ENCODE measurements at places on chromosomes 6 and 20. TPM values are rescaled to one million over a fixed set of nuclear protein-coding genes. Genes with fewer than 3 reads are reported as not detected.

KCNQ2 gene
- total RNA-seq = not detected

DUSP15 gene
- total RNA-seq = 4.7 TPM

GRCh38 chr6:89140347-89141156 is 5.3 kb upstream of the PM20D2 start:
- no peaks in the 10 kb centered on the region for H3K27me3 ChIP-seq
- no peaks in the 10 kb centered on the region for H3K36me3 ChIP-seq
- H3K4me1 ChIP-seq = peaks cover 3% of the 10 kb centered on the region
- no peak for DNase-seq

TULP4 gene
- total RNA-seq = 63.4 TPM

ULBP2 gene
- total RNA-seq = 0.68 TPM

DNA sequence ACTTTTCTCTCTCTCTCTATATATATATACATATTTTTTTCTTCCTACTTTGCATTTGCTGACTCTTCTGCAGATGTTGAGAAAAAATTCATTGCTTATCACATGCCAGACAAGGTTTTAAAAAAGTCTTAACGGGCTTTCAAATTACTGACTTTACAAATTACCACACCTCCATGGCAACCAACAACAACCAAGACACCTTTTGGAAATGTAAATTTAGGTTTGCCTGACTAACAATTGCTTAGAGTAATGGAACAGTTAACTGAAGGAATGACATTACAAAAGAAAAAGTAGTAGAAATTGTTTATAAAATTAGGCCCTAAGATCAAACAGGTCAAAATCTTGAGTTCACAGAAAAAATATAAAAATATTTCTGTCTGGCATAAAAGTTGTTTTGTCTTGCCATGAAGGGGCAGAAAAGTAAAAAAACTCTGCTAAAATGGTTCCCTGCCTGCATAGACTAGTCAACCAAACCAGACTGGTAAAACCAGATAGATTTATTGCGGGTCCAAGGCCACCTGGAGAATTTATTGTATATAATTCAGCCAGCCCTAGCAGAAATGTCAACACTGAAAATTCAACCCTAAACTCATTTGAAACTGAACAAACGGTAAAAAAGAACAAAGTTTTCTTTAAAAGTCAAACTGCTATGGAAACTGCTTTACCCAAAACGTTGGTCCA is 92.8 kb upstream of the FRMD1 start:
- no peaks in the 10 kb centered on the region for H3K36me3 ChIP-seq
- DNase-seq = no peak
- no peak overlapping the region for H3K27ac ChIP-seq
- H3K27me3 ChIP-seq = no peaks in the 10 kb centered on the region
- no peak overlapping the region for H3K4me3 ChIP-seq
- no peaks in the 10 kb centered on the region for H3K4me1 ChIP-seq

DNA sequence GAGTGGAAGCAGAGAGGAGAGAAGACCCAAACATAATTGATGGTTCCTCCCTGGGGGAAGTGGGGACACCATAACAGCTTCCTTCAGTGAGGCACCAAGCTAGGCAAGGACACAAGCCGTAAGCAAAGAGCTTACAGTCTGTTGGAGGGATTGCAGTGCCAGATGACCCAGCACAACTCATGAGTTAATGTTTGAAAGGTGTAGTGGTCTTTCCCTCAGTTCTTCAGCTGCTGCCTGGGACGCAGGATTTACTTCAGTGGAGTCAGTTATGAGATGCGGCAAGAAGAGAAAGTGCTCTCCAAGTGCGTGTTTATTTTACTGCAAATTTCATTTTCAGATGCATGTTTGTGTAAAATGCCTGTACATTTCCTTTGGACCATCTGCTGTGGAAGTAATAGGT is 38.7 kb upstream of the SLC17A4 start:
- DNase-seq = no peak
- no peak overlapping the region for H3K4me3 ChIP-seq
- no peaks in the 10 kb centered on the region for H3K36me3 ChIP-seq
- H3K27me3 ChIP-seq = no peaks in the 10 kb centered on the region

DNA sequence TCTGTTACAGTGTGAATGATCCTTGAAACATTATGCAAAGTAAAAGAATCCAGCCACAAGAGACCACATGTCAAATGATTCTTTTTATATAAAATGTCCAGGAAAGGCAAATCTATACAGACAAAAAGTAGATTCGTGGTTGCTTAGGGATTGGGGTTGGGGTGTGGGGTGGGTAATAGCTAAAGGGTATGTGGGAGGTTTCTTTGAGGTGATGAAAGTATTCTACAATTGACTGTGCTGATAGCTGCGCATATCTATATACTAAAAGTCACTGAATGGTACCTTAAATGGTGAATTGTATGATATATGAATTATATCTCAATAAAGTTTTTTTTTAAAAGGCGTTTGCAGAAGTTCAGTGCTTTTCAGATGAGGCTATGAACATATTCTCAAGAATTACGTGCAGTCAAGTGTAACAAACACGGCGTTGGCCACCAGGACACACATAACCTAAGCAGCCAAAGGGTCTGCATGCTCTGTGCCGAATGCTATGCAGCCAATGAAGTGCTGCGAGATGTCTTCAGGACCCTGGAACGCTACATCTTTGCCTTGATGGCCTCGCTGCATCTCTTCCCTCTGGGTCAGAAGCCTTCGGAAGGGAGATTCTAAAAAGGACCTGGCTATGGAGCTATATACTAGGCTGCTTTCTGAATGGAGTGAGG is 96.9 kb downstream of the SCML4 start:
- H3K4me1 ChIP-seq = no peaks in the 10 kb centered on the region
- no peaks in the 10 kb centered on the region for H3K27me3 ChIP-seq
- no peak for DNase-seq
- no peaks in the 10 kb centered on the region for H3K36me3 ChIP-seq

GRCh38 chr6:73363537-73363875 is 1.0 kb downstream of the KHDC3L start:
- no peak overlapping the region for H3K27ac ChIP-seq
- no peaks in the 10 kb centered on the region for H3K4me1 ChIP-seq
- no peaks in the 10 kb centered on the region for H3K27me3 ChIP-seq
- H3K36me3 ChIP-seq = no peaks in the 10 kb centered on the region
- no peak for DNase-seq

NT5E gene
- 63.2 TPM for total RNA-seq

DNA sequence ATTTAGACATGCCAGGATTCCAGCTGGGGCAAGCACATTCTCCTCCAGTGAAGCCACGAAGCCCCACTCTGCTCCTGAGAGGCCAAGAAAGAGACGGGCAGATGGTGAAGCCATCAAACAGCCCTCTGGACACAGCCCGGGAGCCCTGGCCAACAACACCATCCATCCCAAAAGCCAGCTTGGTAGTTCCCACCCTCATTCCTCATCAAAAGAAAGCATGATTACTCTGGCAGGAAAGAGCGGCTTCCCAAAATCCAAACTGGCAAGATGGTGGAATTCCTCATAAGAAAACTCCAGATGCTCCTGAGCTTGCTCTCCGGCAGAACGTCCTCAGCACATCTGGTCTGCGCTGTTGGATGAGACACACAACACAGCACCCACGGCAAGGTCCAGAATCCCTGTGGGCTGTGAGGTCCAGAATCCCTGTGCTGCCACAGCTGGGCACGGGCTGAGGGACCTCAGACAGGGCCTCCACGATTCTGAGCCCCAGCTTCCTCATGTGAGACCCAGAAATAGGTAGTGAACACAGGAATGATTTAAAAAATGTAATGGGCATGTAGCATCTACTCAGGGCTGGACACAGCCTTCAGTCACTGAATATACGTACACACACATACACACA is 52.6 kb downstream of the THBS2 start:
- H3K27ac ChIP-seq = no peak overlapping the region
- peaks cover 3% of the 10 kb centered on the region for H3K4me1 ChIP-seq
- no peak overlapping the region for H3K4me3 ChIP-seq
- DNase-seq = no peak
- H3K27me3 ChIP-seq = no peaks in the 10 kb centered on the region

DNA sequence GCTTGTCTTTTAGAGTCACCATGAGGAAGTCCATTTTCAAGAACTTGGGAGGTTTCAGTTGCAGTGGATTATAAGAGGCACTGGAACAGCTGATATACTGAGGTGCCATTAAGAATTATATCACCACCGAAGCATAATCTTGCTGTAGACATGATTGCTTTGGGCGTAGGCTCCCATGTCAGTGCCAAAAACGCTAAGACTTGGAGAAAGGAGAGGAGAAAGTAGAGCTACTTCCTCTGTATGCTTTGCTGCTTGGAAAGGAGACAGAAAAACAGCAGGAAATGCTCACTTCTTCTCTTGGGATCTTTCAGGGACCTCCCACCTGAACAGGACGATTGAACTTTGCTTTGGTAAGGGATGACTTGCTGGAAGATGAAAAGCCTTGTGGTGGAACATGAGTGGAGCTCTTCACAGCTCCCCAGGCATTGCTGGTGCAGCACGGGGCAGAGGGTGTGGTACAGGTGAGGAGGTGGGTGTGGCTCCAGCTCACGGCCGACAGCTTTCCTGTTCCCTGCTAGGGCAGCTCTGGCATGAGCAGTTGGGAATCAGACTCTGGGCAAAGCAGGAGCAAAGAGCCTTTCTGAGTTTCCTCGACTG is 190.4 kb upstream of the JAG1 start:
- H3K27ac ChIP-seq = peak overlapping the region; percentile 39
- no peak overlapping the region for H3K4me3 ChIP-seq
- peaks cover 8% of the 10 kb centered on the region for H3K4me1 ChIP-seq
- H3K36me3 ChIP-seq = no peaks in the 10 kb centered on the region

POLH gene
- total RNA-seq = 15.2 TPM

DNA sequence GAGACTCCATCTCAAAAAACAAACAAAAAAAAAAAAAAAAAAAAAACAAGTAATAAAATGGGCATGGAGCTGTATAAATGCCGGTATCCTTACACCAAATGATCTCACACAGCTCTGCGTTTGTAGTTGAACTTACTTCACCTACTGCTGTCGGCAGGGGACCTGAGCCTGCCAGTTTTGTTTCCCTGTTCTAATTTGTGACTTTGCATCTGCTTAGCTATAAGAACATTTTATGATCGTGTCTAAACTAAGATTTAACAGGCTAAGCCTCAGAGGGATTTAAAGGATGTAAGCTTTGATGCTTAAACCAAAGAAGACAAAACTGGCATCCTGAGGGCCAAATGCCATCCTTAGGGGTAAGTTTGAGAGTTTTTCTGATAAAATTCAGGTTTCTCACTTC is 58.7 kb downstream of the GCNT2 start:
- H3K4me3 ChIP-seq = no peak overlapping the region
- no peaks in the 10 kb centered on the region for H3K27me3 ChIP-seq
- H3K4me1 ChIP-seq = peaks cover 5% of the 10 kb centered on the region
- no peak overlapping the region for H3K27ac ChIP-seq
- no peaks in the 10 kb centered on the region for H3K36me3 ChIP-seq
- DNase-seq = no peak

DNA sequence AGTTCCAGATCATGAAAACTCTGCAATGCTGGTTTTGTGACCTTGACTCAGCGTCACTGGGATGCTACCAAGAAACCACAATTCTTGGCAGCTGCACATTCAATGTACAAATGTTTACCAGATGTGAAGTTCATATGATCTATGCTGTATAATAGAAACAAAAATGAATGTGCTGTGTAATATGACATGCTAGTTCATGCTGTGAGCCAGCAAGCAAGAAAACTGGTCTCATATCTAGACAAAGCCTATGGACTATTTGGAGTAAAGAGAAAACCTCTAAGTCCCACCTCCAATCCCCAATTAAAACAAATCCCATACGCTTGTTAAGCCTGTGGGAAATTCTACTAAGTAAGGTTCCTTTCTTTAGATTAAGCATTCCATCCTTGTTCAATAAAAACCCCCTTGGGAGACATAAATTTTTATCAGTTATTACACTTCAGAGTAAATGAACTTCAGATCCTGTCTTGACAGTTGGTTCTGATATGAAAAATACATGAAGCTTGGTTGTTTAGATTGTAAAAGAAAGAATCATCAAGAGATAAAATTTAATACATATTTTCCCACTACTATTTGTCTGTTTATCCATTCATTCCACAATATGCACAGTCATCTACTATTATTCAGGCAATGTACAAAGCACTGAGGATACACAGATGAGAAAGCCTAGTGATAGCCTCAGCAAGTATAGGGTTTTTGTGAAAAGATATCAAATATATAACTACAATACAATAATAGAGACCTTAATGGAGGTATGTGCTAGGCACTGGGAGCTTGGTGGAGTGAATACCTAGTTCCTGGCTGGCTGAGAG is 20.1 kb downstream of the COL21A1 start:
- H3K27me3 ChIP-seq = no peaks in the 10 kb centered on the region
- no peaks in the 10 kb centered on the region for H3K36me3 ChIP-seq
- no peak overlapping the region for H3K4me3 ChIP-seq

GRCh38 chr6:170073846-170074245 is 217.0 kb downstream of the DLL1 start:
- DNase-seq = no peak
- no peak overlapping the region for H3K27ac ChIP-seq
- no peaks in the 10 kb centered on the region for H3K36me3 ChIP-seq
- no peaks in the 10 kb centered on the region for H3K27me3 ChIP-seq
- H3K4me3 ChIP-seq = no peak overlapping the region

DNA sequence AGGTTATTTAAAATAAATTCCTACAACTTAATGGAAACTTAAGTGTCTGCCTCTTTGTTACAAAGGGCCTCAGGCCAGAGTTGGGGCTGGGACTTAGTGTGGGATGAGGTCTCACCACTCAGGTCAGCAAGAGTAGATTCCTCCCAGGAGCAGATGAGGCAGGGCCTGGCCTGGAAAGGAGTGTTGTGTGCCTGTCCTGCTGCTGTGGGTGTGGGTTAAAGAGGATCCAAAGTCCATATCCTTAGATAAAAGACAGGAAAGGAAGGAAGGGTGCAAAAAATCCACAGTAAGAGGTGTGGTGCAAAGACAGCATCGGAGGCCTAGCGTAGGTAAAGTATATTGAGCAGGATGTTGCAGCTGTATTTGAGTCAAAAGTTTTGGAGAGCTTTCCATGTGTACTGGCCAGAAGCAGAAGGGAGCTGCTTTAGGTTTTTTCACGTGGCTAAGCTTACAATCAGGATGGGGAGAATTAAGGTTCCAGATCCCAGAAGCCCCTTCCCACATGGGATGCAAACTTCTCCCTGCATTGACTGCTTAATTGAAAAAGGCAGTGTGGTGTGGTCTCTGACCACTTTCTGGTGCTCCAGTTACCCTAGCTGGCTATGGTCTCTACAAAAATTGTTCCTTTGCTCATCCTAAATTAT is 12.8 kb upstream of the PLCG1 start:
- peaks cover 8% of the 10 kb centered on the region for H3K36me3 ChIP-seq
- no peak for DNase-seq
- H3K27me3 ChIP-seq = no peaks in the 10 kb centered on the region
- H3K4me3 ChIP-seq = no peak overlapping the region
- H3K4me1 ChIP-seq = no peaks in the 10 kb centered on the region
- no peak overlapping the region for H3K27ac ChIP-seq

- no peak for DNase-seq
- H3K27ac ChIP-seq = no peak overlapping the region
- H3K36me3 ChIP-seq = no peaks in the 10 kb centered on the region
- H3K4me1 ChIP-seq = no peaks in the 10 kb centered on the region
Observed at GRCh38 chr6:134407791-134408190, 89.9 kb upstream of the SGK1 start.

GRCh38 chr20:53208110-53208832 is 236.1 kb downstream of the TSHZ2 start:
- H3K4me1 ChIP-seq = no peaks in the 10 kb centered on the region
- H3K4me3 ChIP-seq = no peak overlapping the region
- H3K27me3 ChIP-seq = no peaks in the 10 kb centered on the region
- no peaks in the 10 kb centered on the region for H3K36me3 ChIP-seq
- no peak for DNase-seq

- H3K27me3 ChIP-seq = no peaks in the 10 kb centered on the region
- H3K36me3 ChIP-seq = no peaks in the 10 kb centered on the region
- H3K27ac ChIP-seq = no peak overlapping the region
- no peak for DNase-seq
- no peaks in the 10 kb centered on the region for H3K4me1 ChIP-seq
- no peak overlapping the region for H3K4me3 ChIP-seq
Observed at GRCh38 chr6:71029555-71029954, 72.7 kb upstream of the B3GAT2 start.

BTN1A1 gene
- total RNA-seq = not detected

Data from aorta (tissue), 5 donors.